ENCODE measurements at places on chromosomes 7 and 10.

GRCh38 chr7:95503271-95504131, 17.8 kb downstream of the ASB4 start:
- no peak for DNase-seq

DNA sequence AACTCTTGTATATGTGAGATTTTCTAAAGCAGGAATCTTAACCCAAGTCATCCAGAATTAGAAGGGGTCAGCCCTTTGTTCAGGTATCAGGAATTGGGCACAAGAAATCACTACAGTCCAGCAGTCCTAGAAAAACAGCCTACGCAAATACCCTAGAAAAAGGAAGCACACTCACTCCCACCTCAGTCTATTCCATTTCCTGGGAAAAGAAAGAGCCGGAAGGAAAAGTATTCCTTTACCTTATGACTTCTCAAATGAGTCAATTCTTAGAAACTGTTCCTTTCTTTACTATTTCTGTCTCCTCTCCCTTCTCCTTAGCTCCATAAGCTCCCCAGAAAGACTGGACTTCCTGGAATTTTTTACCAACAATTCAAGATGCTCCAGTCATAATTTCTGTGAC, 62.7 kb downstream of the DNAJC12 start:
- DNase-seq = no peak

DNA sequence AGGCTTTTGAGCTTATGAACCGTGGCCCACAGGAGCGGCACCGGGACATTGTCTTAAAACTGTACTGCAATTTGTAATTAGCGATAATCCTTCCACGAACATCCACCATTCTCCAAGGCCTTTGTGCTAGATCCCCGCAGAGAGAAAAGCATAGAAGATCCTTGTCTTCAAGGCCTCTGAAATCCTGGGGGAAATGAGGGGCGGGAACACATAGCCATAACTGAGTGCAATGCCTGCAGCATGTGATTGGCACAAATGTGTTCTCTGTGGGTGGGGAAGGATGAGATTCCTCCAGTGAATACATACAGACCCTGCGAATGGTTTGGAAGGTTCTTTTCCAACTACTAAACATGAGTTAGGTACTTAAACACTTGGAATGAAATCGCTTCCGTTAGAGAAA, 25.9 kb upstream of the PROSER2 start:
- DNase-seq = no peak

GRCh38 chr10:129494740-129495139, 27.7 kb downstream of the MGMT start:
- no peak for DNase-seq

GRCh38 chr7:13032576-13032975, 345.1 kb downstream of the ARL4A start:
- DNase-seq = no peak

DNA sequence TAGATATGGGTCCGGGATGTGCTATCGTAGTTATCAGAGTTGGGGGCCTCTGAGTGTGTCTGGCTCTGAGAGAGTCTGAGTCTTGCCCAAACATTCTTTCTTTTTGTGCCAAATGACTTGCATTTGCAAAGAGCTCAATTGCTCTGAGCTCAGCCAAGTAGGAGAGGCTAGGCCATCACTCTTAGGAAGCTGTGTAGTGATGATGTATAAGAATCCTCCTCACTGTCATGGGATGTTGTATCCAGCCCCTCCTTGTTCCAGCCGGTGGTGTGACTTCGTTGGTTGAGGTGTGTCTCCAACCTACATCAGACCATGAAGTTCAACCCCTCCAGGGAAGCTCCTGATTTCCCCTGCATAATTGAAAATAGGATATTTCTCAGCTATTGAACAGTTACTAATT, 97.5 kb upstream of the NPS start:
- DNase-seq = no peak

DNA sequence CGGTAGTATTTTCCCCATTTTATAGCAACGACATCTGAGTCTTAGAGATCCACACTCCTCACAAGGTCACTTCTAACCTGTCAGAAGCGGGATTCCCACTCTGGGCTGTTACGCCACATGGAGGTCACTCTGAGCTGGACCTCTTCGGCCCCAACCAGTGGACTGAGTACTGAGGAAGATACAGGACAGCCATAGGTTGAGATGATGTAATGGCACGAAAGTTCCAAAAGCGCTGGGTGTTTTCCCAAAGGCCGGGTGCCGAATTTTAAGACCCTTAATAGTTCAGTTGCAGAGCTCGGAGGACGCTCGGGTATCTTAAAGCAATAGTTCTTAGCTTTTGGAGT, 699 bp downstream of the GHITM start:
- DNase-seq = no peak

- DNase-seq = no peak
Measured at GRCh38 chr10:131430716-131431412, 119.3 kb upstream of the TCERG1L start.

GRCh38 chr10:124012991-124013390, 80.4 kb downstream of the CHST15 start:
- DNase-seq = no peak

DNA sequence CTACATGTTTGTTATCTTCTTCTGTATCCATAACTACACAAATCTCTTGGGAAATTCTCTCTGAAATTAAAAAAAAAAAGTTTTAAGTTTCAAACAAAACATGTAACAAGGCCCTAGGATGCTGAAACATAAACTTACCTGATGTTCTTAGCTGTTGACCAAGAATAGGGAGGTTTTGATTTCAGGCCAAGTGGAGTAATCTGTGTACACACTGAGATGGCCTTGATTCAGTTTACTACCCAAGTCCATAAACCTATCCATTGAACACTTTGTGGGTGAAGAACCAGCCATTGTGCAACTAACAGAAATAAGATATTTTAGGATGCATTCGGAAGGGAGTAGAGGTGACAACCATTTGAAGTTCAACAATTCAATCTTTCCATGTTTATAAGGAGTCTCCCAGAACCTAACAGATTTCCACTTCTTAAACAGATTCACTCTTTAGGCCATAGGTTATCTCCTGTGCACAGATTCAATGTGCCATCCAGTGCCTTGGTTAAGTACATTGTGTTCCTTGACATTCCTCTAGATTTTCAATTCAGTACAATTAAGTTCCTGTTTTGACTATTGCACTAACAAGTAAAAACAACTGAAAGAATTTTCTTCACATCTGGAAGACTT, 143.1 kb downstream of the CRPPA start:
- DNase-seq = no peak

- DNase-seq = no peak
Measured at GRCh38 chr7:77691892-77692491, 4.3 kb upstream of the RSBN1L start.

- peak; percentile 38 for DNase-seq
Measured at GRCh38 chr10:70758757-70759514, 26.2 kb downstream of the TBATA start.

- no peak for DNase-seq
Measured at GRCh38 chr10:30036811-30037210, 22.6 kb downstream of the JCAD start.

DNA sequence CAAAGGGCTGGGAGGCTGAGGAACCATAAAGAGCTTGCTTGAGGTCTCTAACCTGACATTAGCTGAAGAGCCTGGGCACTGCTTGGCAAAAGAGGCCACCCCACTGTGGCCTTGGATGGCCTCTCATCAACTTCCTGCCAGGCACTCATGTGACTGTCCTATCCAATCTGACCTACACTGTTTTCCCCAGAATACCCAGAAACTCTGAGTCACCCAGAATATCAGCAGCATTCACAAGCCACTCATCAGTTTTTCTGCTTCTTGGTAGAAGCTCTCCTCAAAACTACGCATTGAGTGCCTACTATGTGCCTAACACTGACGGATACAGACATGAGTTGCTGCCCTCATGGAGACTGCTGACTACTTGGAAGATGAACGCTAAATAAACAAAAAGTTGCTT, 4.1 kb upstream of the NT5C2 start:
- DNase-seq = no peak

Measured in stimulated activated CD8-positive, alpha-beta memory T cell treated with anti-CD3 and anti-CD28 coated beads, Interleukin-4, amount 100 ng/mL, for 1 hour (primary cell).